ENCODE measurements at places on chromosomes 6 and 20.
A peak's percentile ranks its signal among the peaks of the same experiment; 100 is the strongest.

DNA sequence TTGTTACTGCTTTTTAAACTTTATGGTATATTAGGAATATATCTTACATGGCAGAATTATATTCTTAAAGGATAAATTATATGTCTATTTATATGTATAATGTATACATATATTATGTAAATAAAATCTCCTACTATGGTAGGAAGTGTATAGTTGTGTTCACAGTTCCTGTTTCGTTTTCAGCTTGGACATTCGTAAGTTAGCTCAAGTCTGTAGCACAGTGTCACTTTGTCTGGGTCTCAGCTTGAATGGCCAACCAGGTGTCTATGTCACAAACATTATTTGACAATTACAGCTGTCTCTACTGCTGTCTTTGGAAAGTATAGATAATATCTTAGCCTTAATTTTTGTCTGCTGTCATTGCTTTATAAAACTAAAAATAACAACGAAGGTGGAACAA lies 303.9 kb downstream of the CDKAL1 start:
- DNase-seq, result no peak

DNA sequence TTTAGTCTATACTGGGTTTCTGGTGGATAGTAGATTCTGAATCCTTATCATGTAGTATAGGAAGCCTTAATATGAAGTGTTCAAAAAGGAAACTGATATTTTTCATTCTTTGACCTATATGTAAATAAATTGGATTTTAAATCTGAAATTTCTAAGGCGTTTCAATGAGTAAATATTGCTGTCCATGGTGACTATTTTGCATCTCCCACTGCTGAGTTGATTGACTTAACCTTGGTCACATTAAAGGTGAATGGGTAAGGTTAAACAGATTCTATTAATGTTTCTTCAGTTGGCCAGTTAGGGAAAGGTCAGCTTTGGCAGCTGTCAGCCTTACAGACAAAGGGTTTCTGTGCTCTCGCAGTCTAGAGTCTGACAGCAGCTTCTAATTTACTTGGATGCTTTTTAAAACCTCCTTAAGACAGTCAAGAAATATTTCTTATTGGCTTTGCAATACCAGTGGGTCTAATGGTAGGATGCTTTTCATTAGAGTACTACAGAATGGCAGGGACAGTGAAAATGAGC lies 24.8 kb downstream of the PRIM2 start:
- DNase-seq, result no peak

DNA sequence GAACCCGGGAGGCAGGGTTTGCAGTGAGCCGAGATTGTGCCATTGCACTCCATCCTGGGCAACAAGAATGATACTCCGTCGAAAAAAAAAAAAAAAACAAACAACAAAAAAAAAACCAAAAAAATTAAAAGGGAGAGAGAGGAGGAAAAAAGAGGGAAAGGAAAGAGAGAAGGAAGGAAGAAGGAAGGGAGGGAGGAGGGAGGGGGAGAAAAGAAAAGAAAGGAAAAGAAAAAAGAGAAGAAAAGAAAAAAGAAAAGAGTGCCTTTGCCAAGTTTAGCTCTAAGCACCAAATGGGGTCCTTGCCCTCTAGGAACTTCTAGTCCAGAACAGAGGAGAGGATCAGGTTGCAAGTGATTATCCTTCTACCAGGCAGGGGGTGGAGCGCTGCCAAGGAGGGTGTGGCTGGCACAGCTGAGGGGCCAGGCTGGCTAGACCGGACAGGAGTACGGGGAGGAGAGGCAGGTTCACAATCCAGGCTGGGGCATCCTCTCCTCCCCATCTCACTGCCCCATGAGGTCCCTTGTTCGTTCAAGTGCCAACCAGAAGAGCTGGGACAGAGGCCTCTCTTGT lies 19.1 kb downstream of the GNAS start:
- DNase-seq, result no peak

GRCh38 chr6:154908723-154909122 lies 86.4 kb upstream of the TIAM2 start:
- no peak for DNase-seq

DNA sequence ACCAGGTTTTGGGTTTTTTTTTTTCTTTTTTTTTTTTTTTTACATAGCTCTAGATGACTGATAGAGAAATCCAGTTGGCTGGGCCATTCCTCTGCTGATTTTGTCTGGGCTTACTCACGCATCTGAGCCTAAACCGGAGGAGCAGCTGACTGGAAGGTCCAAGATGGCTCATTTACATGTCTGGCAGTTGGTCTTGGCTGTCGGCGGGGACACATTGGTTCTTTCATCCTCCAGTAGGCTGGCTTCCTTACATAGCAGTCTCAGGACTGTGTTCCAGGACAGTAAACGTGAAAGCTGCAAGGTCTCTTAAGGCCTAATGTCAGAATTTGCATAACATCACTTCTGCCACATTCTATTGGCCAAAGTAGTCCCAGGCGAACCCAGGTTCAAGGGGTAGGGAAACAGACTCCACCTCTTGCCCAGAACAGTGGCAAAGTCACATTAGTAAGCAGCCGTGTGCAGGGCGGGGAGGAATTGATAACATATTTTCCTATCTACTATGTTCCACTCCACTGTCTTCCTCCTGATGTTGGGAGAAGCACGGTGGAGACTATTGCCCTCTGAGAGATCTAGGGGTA lies 87.0 kb downstream of the CDH22 start:
- DNase-seq, result no peak

DNA sequence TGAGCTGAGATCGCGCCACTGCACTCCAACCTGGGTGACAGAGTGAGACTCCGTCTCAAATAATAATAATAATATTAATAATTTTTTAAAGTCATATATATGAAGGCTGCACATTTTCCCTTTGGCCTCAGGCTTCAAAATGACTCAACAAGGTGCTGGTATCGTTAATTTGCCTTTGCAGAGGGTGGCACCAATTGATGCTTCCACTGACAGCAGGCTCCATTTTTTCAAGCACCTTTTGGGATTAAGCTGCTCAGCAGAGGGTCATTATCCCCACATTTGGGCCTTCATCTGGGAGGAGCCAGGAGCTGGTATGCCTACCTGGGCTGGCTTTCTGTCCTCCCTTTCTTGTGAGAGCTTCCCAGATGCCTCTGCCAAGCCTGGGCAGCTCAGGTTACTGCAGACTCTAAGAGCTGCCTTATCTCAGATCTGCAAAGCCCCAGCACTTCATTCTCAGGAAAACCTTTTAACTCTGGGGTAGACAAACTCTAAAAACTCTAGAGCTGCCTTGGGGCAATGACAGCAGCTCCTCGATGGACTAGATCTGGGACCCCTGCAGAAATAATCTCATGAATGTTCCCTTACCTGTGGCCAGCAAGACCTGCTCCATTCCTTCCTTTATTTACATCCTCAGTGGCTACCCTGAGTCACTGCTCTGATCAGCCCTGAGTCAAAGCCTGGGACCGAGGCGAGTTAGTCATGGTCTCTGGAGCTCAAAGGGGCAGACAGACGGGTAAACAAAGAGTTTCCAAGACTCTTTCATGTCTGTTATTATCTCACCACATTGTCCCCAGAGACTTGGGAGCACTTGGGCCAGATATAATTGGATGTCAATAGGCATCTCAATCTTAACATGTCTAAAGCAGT lies 80.0 kb upstream of the EYA2 start:
- no peak for DNase-seq

- no peak for DNase-seq
These were observed 193.1 kb upstream of the SIM1 start for GRCh38 chr6:100657678-100658330.

- DNase-seq, result no peak
These were observed 95.8 kb downstream of the ARMC2 start for GRCh38 chr6:108944071-108944470.

DNA sequence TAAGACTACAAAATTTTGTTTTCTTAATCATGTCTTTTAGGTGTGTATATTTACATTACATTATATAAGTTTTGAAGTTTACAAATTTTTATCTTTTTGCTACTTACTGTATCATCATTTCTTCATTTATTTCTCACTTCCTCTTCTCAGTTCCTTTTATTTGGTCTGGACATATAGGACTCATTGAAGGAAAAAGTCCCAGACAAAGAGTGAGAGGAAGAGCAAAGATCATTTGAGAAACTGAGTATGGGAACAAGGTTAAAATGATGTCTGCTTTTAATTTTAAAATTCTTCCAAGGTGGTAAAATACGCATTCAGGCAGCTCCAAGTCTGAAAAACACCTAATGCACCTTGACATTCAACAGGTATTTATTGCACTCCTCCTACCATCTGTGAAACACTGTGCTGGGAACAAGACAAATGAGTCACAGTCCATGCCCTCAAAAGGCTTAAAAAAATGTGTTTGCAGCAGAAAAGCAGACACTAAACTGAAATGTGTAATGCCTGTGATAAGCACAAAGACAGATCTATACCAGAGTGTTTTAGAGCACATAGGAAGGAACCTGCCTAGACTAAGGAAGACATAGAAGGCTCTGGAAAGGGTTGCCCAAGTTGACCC lies 63.2 kb downstream of the PKIB start:
- no peak for DNase-seq

DNA sequence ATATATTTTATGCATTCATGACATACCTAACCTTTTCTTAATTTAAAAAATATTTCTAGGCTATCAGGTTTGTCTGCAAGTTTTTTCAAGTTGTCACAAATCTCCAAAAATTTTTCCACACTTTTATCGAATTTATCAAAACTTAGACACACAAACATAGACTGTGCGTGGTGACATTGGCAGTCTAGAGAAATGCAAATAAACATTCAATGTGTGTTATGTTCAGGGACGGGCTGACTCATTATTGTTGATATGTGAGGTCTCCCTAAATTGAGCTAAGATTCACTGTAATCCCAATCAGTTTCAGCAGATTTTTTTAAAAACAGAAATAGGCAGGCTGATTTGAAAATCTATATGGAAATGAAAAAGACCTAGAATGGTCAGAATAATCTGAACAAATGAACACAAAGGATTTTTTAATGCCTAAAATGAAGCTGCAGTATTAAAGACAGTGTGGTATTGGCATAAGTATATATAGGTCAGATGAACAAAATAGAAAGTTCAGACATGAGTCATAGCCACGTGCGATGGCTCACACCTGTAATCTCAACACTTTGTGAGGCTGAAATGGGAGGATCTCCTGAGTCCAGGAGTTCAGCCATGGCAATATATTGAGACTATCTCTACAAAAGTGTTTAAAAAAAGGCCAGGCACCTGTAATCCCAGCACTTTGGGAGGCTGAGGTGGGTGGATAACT lies 19.2 kb downstream of the BLTP3A start:
- DNase-seq, result peak; percentile 30

DNA sequence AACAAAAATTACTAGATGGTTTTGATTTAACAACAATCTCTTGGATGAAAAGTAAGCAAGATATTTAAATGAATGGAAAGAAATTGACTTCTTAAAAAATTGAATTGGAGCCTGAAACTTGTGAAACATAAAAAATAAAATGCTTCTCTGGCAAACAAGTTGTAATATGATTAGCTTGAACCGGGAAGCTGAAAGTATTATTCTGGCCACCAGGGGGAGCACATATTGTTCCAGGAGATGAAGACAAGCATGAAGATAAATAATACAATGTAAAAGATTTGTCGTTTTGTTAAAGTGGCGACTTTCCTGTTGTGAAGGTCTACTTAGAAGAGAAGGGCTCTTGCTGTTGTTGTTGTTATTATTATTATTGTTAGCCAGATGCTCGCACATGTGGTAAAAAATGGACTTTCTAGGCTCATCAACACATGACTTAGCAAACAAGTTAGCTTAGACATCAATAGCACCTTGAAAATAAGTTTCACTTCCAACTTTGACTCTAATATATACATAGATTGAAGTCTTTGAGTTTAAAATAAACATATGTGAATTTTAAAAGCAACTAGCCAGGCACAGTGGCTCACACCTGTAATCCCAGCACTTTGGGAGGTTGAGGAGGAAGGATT lies 14.2 kb downstream of the PAX1 start:
- DNase-seq, result peak; percentile 47

- DNase-seq, result no peak
These were observed 40.6 kb downstream of the SLC35D3 start for GRCh38 chr6:136962661-136963060.

DNA sequence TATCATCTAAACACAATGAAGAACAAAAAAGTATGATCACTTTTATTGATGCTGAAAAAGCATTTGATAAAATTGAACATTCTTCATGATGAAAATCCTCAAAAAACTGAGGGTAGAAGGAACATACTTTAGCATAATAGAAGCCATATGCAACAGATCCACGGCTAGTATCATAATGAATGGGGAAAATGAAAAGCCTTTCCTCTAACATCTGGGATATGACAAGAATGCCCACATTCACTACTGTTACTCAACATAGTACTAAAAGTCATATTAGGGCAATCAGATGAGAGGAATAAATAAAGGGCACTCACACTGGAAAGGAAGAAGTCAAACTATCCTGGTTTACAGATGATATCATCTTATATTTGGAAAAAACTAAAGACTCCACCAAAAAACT lies 256.6 kb downstream of the RFPL4B start:
- DNase-seq, result no peak

GRCh38 chr6:130908958-130909357 lies 81.8 kb downstream of the SMLR1 start:
- no peak for DNase-seq

DNA sequence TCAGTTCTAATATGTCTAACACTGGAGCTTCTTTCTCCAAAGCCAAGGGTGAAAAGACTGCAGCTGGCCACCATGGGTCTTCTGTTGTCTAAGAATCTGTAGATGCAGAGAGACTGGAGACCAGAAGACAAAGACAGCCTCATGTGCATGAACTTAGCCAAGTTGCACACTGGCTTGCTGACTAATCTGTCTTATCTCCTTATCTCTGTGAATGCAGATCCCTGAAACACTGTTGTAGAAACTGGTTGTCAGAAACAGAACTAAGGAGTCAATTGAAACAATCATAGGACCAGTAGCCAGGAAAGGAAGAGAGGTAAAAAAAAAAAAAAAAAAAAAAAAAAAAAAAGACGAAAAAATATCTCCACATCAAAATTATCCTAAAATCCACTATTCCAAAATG lies 109.7 kb downstream of the BFSP1 start:
- no peak for DNase-seq

DNA sequence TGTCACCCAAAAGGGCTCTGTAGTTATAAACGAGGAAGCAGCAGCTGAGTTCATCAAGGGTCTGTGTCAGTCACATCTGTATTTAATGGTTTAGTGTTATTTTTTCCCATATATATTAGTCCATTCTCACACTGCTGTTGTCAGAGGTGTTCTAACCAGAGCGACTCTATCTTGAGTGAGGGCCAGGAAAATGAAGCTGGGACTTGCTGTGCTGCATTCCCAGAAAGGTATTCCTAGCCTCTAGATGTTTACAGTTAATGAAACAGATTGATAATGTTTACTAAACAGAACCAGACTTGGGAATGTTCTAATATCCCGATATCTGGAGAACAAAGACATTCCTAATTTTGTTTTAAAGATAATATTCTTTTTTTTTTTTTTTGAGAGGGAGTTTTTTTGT lies 48.0 kb upstream of the SEC63 start:
- no peak for DNase-seq

DNA sequence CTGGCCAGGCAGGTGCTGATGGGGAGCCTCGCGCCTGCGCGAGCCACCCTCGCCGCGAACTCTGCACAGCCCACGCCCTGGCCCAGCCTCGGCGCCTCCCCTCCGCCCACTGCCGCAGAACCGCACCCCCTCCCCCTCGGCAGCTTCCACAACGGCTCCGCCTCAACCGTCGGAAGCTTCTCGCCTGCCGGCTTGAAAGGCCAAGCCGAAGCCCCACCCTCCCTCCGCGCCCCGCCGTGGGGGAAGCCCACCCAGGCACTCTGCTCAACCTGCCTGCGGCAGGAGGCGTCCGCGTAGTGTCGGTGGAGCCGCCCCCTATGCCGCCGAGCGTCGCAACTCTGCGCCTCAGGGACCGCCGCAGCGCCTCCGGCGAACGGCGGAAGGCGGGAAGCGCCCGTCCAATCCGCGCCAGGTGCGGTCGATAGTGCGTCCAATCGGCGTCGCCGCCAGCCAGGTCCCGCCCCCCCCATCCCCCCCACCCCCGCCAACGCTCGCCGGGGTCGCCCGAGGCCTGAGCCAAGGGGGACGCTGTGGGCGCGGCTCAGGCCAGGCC lies at the start of gene SYCP2:
Gene SYCP2, minus strand, starts transcription at position 342 of the 553 bp plus-strand sequence. CDS start 11,224 bp downstream, outside the sequence.
- DNase-seq, result peak; percentile 55
